Cardiac ventricle fibroblast (primary cell): ENCODE measurements at places on chromosomes 4 and X. TPM values are rescaled to one million over a fixed set of nuclear protein-coding genes. Genes with fewer than 3 reads are reported as not detected.

TRPC3 gene
- 0.15 TPM in 1 of 2 replicates, not detected in the other for total RNA-seq

ZNF630 gene
- total RNA-seq: 1.4 and 1.7 TPM in 2 replicates

GYG2 gene
- total RNA-seq: 2.1 and 2.5 TPM in 2 replicates

JAKMIP1 gene
- total RNA-seq: not detected in 2 replicates

GAB1 gene
- total RNA-seq: 17.8 and 20.5 TPM in 2 replicates

GAGE12F gene
- total RNA-seq: not detected in 2 replicates

MMRN1 gene
- total RNA-seq: 0.83 and 1.2 TPM in 2 replicates

CCDC120 gene
- total RNA-seq: 2.0 and 2.5 TPM in 2 replicates

CYTL1 gene
- 1.9 TPM in 2 replicates for total RNA-seq

MAOB gene
- 2.2 and 3.4 TPM in 2 replicates for total RNA-seq

TMSB15B gene
- total RNA-seq: 1.1 and 1.2 TPM in 2 replicates

PARM1 gene
- 1.8 and 2.0 TPM in 2 replicates for total RNA-seq

CT45A9 gene
- total RNA-seq: not detected in 2 replicates

SRPK3 gene
- 0.12 TPM in 1 of 2 replicates, not detected in the other for total RNA-seq

NMU gene
- total RNA-seq: not detected in 2 replicates

NEK1 gene
- total RNA-seq: 6.9 and 8.6 TPM in 2 replicates

ASMT gene
- total RNA-seq: not detected in 2 replicates

NUDT10 gene
- 1.2 and 2.1 TPM in 2 replicates for total RNA-seq

NPNT gene
- total RNA-seq: under 0.01 and 0.29 TPM in 2 replicates

AMOT gene
- 1.3 and 1.6 TPM in 2 replicates for total RNA-seq

DKK2 gene
- total RNA-seq: not detected in 2 replicates

GAGE12E gene
- not detected in 2 replicates for total RNA-seq

PALLD gene
- 16.0 and 24.9 TPM in 2 replicates for total RNA-seq

SH3BP2 gene
- total RNA-seq: 33.4 and 39.3 TPM in 2 replicates

KCNE5 gene
- 0.31 TPM in 1 of 2 replicates, not detected in the other for total RNA-seq

EMCN gene
- total RNA-seq: 1.4 and 1.9 TPM in 2 replicates

TENT5D gene
- total RNA-seq: not detected in 2 replicates

ZNF711 gene
- total RNA-seq: 0.24 and 0.31 TPM in 2 replicates

HMGN5 gene
- total RNA-seq: 2.1 and 2.2 TPM in 2 replicates

MAGEA10 gene
- not detected in 2 replicates for total RNA-seq

MAGEB1 gene
- not detected in 2 replicates for total RNA-seq

ALB gene
- not detected in 2 replicates for total RNA-seq

DUSP21 gene
- total RNA-seq: not detected in 2 replicates

MAGEC1 gene
- not detected in 2 replicates for total RNA-seq

FANCB gene
- 0.37 and 0.49 TPM in 2 replicates for total RNA-seq

STPG2 gene
- total RNA-seq: not detected in 2 replicates

ZNF827 gene
- total RNA-seq: 3.1 and 12.3 TPM in 2 replicates

DGKK gene
- not detected in 2 replicates for total RNA-seq

PLXNB3 gene
- 0.94 and 2.4 TPM in 2 replicates for total RNA-seq

VEGFD gene
- 2.3 and 4.2 TPM in 2 replicates for total RNA-seq

RBMXL3 gene
- not detected in 2 replicates for total RNA-seq

PCDH19 gene
- total RNA-seq: 0.06 and 0.10 TPM in 2 replicates

PSAPL1 gene
- under 0.01 TPM in 1 of 2 replicates, not detected in the other for total RNA-seq

TMPRSS11D gene
- not detected in 2 replicates for total RNA-seq

GPRIN3 gene
- 1.0 and 1.1 TPM in 2 replicates for total RNA-seq

UBQLN2 gene
- total RNA-seq: 22.9 and 24.1 TPM in 2 replicates

ENPEP gene
- total RNA-seq: 0.62 and 0.64 TPM in 2 replicates

BST1 gene
- 4.9 and 9.5 TPM in 2 replicates for total RNA-seq

GPR34 gene
- not detected in 2 replicates for total RNA-seq

STIM2 gene
- total RNA-seq: 9.9 and 11.4 TPM in 2 replicates

PIR gene
- 31.3 and 47.2 TPM in 2 replicates for total RNA-seq

SH3TC1 gene
- 5.3 and 9.5 TPM in 2 replicates for total RNA-seq
